ENCODE measurements at places on chromosomes 4 and X.
A peak's percentile ranks its signal among the peaks of the same experiment; 100 is the strongest.

DNA sequence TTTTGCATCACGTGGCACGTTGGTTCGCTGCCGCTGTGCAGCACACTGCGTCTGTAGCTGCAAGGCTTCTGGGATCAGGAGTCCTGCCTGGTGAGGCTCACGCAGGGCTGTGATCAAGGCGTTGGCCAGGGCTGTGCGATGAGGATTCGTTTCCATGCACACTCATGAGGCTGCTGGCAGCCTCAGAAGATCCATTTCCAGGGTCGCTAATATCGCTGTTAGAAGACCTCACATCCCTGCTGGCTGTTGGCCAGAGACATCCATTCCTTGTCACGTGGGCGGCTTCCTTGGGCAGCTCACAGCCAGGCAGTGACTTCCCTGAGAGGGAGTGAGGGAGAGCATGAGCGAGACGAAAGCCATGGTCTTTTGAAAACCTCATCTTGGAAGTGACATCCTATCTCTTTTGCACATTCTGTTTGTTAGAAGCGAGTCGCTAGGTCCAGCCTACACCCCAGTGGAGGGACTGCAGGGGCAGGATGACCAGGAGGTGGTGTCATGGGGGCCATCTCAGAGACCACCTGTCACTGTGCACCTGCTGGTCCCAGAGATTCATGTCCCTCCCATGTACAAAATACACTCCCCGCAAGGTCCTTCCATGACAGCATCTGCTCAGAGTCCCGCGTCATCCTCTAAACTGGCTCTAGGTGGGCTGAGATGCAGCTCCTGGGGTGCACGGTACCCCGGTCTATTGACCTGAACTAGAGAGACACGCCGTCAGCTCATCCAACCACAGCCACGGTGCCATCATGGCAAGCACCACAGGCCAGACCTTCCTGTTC lies 12.2 kb downstream of the RGS12 start:
- DNase-seq: no peak

GRCh38 chr4:131430302-131430701 lies 1718.8 kb upstream of the PCDH10 start:
- DNase-seq: no peak

GRCh38 chr4:20487852-20488251 lies 212.4 kb upstream of the PACRGL start:
- DNase-seq: no peak

DNA sequence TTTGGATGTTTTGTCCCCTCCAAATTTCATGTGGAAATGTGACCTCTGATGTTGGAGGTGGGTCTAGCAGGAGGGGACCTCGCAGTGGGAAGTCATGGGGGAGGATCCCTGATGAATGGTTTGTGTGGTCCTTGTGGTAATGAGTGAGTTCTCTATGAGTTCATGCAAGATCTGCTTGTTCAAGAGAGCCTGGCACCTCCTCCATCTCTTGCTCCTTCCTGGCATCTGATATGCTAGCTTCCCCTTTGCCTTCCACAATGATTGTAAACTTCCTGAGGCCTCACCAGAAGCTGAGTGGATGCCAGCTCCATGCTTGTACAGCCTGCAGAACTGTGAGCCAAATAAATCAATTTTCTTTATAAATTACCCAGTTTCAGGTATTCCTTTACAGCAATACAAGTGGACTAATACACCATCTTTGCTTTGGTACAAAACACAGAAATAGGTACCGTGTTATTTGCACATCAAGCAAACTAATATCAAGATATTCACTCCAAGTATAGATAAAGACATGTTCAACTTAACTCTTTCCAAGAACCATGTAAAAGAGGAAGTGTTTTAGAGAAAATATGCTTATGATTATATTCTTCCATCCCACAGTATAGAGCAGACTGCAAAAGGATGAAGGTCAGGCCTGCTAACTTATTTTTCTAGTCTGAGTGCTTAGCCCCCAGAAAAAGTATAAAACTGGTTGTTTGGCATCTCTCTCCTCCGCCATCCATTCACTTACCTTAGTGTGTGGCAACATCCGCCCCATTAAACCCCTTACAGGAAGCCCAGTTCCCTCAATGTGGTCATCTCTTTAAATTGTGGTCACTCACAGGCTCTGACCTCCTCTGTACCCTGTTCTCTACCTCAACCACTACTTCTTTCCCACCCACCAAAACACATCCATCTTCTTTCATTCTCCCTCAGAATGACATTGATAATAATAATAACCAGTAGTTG lies 6.7 kb downstream of the ARAP2 start:
- peak; percentile 29 for DNase-seq

DNA sequence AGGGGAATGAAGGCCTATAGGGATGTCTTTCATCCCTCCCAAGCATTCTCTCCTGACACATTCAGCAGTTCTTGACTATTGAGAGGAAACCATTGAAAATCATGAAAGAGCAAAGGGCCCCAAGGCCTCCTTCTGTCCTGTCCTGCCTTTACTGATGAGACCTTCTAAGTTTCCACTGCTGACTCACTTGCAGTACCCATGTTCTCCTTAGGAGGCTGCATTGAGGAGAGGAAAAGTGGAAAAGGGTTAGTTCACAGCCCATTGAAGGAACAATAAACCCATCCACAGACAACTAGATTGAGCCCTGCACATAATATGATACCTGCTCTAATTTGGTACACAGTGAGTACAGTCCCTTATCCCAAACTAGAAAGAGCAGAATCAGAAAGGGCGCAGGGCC lies 115.1 kb upstream of the PNPLA4 start:
- DNase-seq: no peak

- no peak for DNase-seq
Measured at GRCh38 chr4:174207367-174207766, 76.1 kb downstream of the FBXO8 start.

DNA sequence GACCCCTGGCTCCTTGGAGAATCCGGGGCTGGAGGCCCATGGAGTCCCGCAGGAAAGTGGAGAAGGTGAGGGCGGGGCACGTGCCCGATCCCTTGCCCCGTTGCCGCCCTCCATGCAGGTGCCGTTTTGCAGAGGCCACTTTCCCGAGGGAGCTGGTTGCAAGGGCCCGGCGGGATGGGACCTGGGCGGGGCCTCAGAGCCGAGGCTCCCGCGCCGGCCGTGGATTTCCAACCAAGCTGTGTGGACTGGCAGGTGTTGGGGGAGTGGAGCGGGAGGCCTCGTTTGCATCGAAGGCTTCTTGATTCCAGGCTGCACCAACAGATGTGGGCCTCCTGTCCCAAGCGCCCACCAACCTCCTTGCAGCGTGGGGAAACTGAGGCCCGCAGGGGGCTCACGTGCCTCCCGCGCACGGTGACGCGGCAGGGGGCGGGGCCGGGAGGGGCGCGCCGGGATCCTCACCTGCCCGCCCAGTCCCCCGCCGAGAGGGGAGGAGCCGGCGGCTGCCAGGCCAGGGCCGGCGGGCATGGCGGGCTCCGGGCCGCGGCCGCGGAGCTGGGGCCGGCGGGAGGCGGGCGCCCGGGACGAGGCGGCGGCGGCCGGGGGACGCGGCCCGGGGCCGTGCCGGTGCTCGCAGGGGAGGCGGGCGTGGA lies 24.9 kb downstream of the SH3BP2 start:
- no peak for DNase-seq

GRCh38 chr4:147923854-147924253 lies 192.0 kb downstream of the ARHGAP10 start:
- DNase-seq: no peak

- DNase-seq: no peak
Measured at GRCh38 chr4:165384186-165384585, 5.4 kb downstream of the CPE start.

DNA sequence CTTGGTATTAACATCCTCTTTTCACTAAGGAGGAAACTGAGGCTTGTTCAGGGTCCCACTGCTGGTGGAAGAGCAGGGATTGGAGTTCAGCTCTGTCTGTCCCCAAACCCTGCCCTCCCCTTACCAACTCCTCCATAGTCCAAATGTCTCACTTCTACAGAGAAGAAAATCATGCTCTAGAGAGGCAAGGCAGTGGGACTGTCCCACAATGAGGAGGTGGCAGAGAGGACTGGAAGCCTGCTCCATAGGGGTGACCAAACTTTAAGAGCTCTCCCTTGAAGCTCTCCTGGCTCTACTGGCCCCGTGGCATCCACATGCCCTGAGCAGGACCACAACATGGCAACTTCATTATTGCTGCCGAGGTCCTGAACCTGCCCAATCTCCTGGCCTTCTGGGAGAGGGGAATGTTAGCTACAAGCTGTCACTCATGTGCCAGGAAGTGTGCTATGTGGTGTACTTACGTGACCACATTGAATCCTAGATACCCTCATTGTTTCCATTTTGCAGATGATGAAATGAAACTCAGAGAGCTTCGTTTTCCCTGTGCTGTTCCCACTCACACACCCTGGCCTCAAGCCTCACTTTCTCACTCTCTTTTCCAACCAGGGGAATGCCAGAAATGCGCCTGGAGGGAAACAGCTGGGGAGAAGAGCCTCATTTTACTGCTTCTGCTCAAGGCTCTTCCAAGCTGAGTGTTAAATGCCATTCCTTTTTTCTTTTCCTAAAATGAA lies 71.5 kb downstream of the ANAPC4 start:
- no peak for DNase-seq

DNA sequence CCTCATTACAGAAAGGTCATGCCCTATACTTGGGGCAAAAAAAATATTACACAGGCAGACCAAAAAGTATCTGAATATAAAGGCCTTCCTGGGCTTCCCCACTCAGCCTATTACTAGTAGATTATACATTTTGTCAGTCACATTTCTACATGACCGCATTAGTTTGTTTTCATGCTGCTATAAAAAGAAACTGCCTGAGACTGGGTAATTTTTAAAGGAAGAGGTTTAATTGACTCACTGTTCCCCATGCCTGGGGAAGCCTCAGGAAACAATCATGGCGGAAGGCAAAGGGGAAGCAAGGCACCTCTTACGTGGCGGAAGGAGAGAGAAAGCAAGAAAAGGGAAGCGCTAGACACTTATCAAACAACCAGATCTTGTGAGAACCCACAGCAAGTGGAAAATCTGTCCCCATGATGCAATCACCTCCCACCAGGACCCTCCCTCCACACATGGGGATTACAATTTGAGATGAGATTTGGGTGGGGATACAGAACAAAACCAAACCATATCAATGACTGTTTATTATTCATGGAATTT lies 1312.0 kb downstream of the PCDH7 start:
- no peak for DNase-seq

- DNase-seq: no peak
Measured at GRCh38 chr4:40251366-40251765, 54.5 kb downstream of the RHOH start.

DNA sequence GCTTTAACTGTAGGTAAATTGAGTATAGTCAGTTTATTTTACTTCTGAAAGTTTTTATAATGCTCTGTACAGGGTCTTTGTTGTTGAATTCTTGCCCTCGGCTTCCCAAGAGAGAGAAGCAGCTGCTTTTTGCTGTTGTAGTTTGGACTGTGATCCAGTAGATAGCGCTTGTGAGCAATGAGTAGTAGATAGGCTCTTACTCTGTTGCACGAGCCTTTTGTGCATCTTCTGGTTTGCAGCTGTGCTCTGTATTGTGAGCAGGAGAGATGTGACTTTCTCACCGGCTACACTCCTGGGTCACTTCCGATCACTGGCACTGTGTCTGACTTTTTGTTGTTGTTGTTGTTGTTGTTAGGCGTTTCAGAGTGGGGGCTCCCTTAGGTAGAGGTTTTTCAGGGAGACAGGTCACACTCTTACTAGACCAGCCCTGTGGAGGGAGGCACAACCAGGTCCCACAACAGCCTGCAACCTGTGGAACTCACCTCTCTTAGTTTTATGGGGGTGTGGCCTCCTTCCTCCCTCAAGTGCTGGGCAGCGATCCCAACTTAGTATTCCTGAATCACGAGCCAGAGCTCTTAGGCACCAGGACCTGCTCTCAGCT lies 822.1 kb upstream of the GALNTL6 start:
- DNase-seq: no peak

DNA sequence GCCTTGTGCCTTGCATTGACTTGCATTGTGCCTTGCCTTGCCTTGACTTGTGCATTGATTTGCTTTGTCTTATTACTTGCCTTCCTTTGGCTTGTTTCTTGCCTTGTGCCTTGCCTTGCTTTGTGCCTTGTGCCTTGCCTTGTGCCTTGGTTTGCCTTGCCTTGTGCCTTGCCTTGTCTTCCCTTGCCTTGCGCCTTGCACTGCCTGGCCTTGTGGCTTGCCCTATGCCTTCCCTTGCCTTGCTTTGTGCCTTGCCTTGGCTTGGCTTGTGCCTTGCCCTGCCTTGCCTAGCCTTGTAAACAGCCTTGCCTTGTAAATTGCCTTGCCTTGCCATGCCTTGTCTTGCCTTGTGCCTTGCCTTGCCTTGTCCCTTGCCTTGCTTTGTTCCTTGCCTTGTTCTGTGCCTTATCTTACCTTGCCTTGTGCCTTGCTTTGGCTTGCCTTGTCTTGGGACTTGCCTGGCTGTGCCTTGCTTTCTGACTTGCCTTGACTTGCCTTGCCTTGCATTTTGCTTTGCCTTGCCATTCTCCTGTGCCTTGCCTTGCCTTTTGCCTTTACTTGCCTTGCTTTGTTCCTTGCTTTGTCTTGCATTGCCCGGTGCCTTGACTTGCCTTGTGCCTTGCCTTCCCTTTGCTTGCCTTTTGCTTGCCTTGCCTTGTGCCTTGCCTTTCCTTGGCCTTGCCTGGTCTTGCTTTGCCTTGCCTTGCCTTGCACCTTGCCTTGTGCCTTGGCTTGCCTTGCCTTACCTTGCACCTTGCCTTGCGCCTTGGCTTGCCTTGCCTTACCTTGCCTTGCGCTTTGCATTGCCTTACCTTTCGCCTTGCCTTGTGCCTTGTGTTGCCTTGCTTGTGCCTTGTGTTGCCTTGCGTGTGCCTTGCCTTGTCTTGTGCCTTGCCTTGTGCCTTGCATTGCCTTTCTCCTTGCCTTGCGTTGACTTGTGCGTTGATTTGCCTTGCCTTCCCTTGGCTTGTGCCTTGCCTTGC lies 97.5 kb downstream of the TAB3 start:
- DNase-seq: no peak

GRCh38 chr4:174559894-174560293 lies 37.6 kb upstream of the HPGD start:
- DNase-seq: no peak
